ENCODE measurements at places on chromosomes 11 and 22.
A peak's percentile ranks its signal among the peaks of the same experiment; 100 is the strongest.

GRCh38 chr22:25085930-25086901 is 113.4 kb upstream of the CRYBB3 start:
- DNase-seq = peak; percentile 61

- no peak for DNase-seq
These were observed 7.9 kb downstream of the INPPL1 start for GRCh38 chr11:72232260-72233055.

- no peak for DNase-seq
These were observed 264.0 kb upstream of the CCDC179 start for GRCh38 chr11:23124249-23124648.

DNA sequence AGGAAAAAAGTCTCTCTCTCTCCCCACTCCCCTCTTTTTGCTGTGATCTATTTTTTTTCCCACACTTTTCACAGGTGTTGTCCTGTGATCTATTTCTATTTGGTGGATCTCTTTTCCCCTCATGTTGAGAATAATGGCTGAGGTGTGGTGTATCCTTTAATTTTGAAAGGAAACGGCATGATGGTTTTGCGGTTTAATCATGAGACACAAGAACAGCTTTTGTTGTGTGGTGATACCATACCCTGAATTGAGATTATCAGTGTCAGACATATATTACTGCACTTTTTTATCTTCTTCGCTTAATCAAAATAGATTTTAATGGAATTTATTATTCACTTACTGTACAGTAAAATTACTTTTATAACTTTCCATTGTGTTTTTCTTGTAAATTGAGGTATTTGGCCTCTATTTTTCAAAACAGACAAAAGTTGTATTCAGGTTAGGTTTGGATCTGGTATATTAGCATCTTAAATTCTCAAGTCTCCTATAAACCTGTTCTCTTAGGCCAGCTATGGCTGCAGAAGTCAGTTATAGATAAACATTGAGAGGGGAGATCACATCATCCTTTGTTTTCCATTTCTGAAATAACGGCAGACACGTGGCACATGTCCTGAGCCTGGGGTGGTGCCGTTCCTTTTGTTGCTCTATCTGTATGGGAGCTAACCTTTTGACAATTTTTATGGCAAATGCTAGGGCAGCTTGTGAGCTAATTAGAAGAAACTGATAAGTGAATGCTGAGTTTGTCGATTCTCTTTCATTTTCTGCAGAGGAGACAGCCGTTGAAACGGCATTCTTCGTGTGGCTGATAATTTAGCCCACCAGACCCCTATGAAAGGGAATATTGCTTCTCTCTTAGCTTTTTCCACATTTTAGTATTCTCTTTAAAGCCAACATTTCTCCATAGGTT is 25.8 kb downstream of the NF2 start:
- no peak for DNase-seq

- no peak for DNase-seq
These were observed 81.0 kb upstream of the TMEM45B start for GRCh38 chr11:129734654-129735053.

DNA sequence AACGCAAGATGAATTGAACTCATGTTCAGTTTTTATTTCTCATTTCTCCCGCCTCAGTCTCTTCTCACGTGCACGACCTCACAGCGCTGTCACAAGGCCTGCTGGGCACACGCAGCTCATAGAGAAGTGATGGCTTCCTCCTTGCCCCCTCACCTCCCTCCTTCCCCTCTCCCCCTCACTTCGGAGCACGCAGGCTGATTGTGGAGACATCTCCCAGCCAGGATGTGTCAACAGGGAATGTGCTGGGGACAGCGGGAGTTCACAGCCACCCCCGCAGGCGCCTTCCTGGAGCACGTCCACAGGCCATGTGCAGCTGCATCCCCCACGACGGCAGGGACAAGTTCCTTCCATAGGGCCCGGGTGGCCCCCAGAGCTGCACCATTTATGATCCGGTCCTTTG is 29.1 kb upstream of the KRTAP5-6 start:
- no peak for DNase-seq

DNA sequence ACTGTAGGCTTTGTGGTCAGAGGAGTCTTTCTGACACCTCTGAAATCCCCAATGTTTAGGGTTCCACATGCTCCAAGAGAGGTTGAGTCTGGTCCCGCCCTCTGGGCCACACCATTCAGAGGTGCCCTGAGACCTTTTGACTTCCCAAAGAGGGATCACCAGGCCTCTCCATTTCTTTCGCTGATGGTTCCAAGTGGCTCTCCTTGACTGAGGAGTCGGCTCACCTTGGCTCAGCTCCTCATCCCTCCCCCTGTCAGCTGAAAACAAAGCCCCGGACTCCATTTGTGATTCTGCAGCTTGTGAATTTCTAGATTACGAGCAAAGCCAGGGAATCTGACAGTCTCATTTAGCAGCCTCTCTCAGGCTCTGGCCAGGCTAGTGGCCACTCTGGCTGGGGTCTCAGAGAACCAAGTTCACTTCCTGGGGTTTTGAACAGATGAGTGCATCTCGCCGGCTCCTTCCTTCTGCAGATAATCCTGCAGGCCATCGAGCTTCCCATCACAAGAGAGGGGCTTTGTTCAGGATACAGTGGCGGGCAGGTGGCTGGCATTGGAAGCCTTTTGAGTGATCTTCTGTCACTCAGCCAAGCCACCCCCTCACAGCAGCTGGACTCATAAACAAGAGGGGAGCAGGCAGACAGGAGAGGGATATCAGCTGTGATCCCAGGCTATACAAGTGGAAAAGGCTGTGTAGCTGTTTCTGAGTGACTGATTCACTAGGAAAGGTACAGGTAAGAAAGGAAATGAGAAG is 102.9 kb downstream of the TRIM29 start:
- no peak for DNase-seq

- DNase-seq = no peak
These were observed 147.8 kb upstream of the SESN3 start for GRCh38 chr11:95378789-95379188.

GRCh38 chr11:69818231-69818602 is 999 bp downstream of the FGF3 start:
- no peak for DNase-seq

DNA sequence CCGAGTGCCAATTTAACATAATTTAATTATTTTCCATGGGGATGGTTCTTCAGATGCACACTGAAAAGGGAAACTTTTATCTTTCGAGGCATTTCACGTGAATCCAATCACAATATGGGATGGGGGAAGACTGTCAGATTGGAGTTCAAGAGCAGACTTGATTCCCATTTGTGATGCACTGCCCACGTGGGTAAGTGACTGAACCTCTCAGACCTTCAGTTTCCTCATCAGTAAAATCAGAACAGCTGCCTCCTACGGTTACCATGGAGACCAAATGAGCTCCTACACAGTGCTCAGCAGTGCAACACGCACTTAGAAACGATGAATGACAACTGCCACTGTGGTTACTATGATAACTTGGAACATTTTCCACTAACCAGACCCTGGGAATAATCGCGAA is 21.7 kb downstream of the KIAA0930 start:
- peak; percentile 41 for DNase-seq

Data from GM19239 (cell line).